ENCODE measurements at places on chromosomes 6 and 20.

DNA sequence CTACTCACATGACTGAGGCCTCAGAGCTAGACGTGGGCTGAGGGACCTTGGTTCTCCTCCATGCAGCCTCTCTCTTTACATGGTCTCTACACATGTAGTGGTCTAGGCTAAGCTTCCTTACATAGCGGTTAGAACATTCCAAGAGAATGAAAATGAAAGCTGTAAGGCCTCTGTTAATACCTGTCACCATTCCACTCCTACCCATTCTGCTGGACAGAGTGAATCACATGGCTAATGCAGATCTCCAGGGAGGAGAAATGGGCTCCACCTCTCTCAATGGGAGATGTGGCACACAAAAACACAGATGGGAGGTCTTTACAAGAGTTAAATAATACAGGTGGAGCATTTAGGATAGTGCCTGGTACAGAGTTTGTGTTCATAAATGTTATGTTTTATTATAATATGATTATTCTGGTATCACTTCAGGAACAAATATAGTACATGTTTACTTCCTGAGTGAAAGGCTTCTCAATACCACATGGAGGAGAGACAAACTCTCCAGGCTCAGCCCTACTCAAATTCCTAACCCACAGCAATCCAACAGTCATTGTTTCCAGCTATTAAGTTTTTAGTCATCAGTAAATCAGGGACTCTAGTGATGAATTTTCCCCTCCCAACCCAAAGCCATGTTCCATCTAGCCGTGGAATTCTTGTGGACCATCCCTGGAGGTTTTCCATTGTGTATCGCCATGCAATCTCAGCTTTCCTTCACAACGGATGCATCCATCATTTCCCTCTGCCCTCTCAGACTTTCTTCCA lies 57.9 kb downstream of the ISM1 start:
- DNase-seq: no peak

- no peak for DNase-seq
Measured at GRCh38 chr20:10696650-10697049, 22.9 kb upstream of the JAG1 start.

DNA sequence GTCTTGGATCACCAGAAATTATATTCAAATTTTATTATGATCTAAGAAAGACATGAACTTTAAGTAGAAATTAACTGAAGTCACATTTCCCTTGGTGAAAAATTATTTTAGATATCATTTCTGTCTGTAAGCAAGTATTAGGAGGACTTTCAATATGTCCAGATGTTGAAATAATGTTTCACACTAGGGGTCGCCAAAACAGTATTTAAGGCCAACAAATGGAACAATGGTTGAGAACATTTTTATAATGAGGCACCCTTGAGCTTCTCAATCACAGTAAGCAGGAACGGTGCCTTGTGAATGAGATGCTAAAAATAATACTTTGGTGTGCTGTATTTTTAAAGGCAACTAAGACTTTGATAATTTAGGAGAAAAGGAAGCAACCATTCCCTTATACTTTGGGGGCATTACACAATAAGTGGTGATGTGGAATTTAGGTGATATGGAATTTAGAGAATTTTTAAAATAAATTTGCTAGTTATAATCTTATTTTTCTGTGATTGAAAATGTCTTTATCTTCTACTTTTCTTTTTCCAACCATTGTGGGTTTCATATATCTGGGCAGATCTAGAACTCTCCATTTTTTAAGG lies 9.6 kb upstream of the SF3B5 start:
- DNase-seq: no peak

GRCh38 chr6:126526996-126527606 lies 187.2 kb downstream of the CENPW start:
- DNase-seq: no peak

DNA sequence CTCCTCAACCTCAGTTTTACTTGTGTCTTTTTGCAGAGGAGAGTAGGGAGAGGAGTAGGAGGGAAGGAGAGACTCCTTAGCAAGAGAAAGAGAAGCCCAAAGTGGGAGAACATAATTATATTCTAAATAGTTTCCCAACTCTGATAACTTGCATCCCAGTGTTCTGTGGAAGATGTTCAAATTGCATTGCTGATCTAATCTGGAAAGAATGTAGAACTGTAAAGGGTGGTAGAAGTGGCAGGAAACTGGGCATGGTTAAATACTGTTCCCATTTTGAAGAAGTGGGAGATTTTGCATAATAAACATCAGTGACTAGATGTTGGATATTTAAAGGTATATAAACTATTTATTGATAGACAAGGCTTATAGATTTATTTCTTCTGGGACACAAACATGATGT lies 42.6 kb upstream of the HMGN3 start:
- no peak for DNase-seq

GRCh38 chr6:167573461-167574215 lies 248.8 kb downstream of the TTLL2 start:
- DNase-seq: no peak

- no peak for DNase-seq
Measured at GRCh38 chr6:27668442-27669294, 195.8 kb upstream of the ZNF184 start.

GRCh38 chr6:15462256-15462655 lies 200.6 kb downstream of the DTNBP1 start:
- DNase-seq: no peak

GRCh38 chr20:1942486-1943274 lies 47.5 kb downstream of the SIRPA start:
- DNase-seq: no peak

DNA sequence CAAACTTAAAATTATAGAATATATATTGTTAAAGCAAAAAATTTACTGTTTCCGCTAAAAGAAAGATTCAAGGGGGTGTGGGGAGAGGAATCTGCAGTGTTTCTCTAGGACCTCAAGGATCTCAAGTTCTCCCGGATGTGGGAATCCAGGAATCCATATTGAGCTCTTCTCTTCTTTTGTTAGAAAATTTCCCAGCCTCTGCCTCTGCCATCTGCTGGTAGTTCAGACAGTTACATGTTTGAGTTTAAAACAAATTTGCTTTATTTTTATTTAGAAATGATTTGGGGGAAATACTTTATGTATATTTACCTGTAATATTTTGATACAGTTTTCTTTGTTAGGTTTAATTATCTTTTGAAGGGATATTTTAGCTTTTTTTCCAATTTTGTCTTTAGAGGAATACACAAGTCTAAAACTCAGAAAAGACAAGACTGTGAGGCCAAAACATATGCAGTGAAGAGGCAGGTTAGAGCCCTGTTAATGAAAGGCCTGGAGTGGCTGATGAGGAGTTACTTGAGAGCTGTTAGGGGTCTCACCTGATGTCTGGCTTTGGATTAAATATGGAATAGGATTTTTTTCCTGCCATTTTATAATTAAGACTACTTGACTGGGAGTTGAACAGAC lies 268.8 kb downstream of the ARID1B start:
- DNase-seq: no peak

- no peak for DNase-seq
Measured at GRCh38 chr6:26126394-26127235, 39.4 kb downstream of the HFE start.

DNA sequence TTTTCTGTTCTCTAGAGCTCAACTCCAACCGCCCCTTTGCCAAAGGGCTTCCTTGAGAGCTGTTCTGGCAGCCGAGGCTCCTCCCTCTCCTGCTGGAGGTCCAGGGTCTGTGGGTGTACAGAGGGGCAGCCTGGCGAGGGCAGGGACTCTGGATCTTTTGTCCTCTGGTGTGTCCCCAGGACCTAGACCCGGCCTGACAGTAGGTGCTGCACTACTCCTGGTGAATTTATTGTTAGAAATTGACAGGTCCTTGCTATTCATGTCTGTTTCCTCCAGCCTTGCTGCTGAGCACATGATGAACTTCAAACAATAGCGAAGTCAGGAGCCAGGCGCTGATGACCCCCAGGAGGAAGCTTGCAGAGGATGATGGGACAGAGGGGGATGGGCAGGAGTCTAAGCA lies 234.7 kb upstream of the SULF2 start:
- no peak for DNase-seq

- DNase-seq: no peak
Measured at GRCh38 chr6:166798652-166799051, 157.7 kb downstream of the RNASET2 start.

DNA sequence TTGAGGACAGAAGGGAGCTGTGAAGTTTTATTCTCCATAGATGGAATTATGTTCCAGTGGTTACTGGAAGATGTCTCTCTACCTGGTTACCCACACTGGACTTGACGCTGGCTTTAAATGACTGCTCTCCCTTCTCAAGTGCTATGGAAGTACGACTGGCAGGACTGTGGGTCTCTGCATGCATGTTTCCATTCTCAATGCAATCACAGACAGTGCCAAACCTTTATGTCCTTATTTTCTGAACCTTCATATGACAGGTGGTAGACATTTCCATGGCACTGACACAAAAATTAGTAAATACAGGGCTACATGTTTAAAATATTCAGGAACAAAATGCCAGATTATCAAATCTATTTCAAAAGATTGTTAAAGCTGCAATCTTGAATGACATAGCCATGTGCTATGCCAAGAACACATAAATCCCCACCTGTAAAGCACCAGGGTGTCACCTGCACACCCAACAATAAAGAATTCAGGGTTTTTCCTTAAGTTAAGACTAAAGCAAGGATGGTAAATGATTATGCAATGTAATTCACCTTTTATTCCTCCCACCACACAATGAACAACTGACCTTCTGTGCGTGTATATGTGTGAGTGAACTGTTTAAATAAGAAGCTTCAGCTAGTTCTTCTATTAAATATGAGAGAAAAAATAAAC lies 153.3 kb upstream of the ENPP5 start:
- no peak for DNase-seq

DNA sequence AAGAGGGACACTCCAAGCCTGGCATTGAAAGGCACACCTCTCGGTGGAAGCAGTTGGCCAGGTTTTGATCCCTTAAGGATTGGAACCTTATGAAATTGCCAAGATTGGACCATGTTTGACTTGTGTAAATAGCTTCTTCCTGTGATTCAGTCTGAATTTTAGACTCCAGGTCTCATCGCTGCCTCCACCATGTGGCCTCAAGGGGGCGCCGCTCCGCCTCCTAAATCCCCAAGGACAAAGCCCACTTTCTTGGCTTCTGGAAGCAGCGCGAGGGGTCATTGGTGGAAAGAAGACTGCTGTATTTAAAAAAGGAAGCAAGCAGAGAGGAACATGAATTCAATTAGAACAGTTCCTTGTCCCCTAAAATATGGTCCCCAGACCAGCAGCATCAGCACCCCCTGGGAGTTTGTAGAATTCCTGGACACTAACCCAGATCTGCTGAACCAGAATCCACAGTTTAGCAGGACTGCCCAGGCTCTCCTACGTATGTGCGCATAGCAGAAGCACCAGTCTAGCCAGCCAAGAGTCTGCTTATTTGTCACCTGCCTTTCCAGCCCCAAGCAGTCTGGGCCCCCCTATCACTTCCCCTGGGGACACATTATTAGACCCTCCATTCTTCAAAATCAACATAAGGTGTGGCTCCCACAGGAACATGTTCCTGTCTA lies 108.5 kb downstream of the LY86 start:
- DNase-seq: peak; percentile 58

- no peak for DNase-seq
Measured at GRCh38 chr20:6164421-6165341, 41.9 kb upstream of the FERMT1 start.

GRCh38 chr6:80276861-80277260 lies 170.4 kb downstream of the BCKDHB start:
- DNase-seq: no peak

DNA sequence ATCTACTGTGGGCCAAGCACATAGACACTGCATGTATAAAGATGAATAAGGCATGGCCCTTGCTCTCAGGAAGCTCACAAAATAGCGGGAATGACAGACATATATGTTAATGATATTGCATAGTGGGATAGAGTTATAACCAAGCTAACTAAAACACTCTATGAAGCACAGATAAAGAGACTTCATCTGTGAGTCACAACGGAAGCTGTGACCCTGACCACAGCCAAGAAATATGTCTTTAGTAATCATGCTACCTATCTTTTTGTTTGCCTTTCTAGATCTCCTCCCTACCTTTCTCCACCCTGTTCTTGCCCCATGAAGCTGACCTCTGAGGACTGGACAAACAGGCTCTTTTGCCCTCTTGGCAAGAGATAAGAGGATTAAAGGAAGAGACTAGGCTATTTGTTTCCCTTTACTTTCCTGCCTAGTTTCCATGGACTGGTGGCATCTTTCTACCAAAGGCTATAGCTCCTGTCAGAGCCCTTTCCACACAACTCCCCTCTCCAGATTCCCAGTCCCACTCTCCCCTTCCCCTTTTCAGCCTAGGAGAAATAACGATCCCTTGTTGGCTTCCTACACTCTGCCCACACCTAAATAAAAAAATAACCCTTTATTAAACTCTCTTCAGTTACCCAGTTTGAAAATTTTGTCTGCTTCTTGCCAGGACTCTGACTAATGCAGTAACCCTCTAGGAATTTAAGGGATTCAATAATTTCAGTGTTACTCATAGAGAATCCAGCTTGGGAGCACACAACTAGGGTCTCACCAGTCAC lies 504.9 kb upstream of the MARCKS start:
- no peak for DNase-seq

DNA sequence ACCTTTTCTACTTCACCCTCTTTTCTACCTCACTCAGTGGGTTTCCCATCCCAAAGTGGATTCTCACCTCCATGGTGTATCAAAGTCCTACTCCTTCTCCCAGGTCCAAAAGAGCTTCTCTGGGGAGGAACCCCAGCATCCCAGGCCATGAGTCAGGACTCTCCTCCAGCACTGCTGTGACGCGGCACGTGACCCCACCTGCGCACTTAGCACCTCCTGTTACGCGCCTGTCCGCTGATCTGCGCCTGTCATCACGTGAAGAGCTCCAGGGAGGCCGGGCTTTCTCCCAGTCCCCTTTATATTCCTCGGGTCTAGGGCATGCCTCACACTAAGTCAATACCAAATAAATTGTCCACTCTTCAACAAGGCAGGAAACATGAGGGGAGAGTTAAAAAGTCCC lies 226.9 kb upstream of the QKI start:
- no peak for DNase-seq

All from posterior cingulate gyrus (tissue), 11 donors.